Activated T-cell treated with anti-CD3 and anti-CD28 coated beads for 48 hours (primary cell): ENCODE measurements at places on chromosomes 6 and 20.

GRCh38 chr6:53579338-53579737 is 34.4 kb upstream of the GCLC start:
- peak; percentile 42 for DNase-seq

DNA sequence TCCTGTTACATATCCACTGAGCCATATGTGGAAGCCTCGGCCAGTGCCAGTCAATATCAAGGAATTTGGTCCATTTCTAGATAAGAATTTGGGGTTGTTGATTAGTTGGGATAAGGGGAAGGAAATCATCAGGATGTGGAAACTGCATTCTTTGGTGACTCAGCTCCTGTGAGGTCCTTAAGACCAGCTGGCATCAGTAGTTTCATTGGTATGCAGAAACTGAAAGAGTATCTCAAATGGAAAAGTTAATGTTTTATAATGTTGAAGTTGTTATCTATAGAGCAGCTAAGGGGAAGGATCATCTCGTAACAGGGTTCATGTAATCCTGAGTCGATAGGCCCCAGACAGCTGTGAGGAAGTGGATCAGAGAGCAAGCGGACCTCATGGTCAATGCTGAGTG is 87.9 kb upstream of the PRND start:
- no peak for DNase-seq

GRCh38 chr6:167898673-167899311 is 72.1 kb downstream of the AFDN start:
- no peak for DNase-seq

- DNase-seq: no peak
Observed at GRCh38 chr6:167705211-167705750, 121.4 kb upstream of the AFDN start.

GRCh38 chr20:32343439-32343838 is 14.7 kb upstream of the ASXL1 start:
- no peak for DNase-seq

DNA sequence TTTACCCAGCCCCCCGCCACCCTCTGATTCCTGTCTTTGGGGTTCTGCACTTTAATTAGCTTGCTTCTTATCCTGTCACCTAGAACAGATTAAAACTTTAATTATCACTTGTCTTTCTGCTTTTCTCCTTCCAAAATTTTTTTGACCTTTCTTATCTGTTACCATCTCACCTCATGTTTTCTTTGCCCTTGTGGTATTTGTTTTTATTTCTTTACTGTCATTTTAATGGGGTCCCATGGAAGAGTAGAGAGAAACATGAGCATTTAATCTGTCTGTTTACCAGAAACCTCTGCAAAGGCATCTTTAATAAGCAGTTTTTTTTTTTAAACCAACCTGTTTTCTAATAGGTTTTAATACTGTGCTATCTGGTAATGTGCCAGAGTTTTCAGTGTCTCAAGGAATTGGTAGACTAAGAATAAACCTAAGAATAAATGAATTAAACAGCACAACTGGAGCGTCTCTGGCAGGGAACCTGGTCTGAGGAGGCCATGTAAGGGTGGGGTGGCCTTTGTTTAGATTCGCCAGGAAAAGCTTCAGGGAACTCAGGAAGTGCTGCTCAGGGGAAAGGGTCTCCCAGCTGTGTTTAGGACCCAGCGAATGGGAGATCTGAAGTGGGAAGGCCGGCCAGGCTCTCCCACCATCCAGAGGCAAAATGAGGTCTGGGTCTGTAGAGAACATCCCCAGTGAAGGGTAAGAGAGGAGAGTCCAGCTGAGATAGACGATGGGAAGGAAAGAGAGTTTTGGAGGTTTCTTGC is 69.8 kb downstream of the ARID1B start:
- DNase-seq: no peak

DNA sequence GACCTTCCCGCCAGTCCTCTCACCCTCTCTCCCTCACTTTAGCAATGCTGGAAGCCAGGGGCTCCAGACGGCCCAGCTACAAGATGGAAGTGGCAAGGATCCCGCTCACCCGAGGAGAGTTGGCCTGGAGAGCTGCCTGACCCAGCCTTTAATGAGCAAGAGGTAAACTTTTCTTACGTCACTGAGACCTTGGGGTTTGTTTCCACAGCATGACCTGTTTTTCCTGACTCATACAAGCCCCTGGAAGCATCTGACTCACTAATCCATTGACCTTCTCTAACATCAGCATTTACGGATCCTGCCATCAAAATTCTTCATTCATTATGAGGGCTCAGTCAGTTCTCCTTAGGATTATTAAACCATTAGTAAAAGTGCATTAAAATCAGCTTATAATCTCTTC is 120.4 kb downstream of the MYLK4 start:
- no peak for DNase-seq
